ENCODE measurements at places on chromosomes 2 and 18.
A peak's percentile ranks its signal among the peaks of the same experiment; 100 is the strongest.

DNA sequence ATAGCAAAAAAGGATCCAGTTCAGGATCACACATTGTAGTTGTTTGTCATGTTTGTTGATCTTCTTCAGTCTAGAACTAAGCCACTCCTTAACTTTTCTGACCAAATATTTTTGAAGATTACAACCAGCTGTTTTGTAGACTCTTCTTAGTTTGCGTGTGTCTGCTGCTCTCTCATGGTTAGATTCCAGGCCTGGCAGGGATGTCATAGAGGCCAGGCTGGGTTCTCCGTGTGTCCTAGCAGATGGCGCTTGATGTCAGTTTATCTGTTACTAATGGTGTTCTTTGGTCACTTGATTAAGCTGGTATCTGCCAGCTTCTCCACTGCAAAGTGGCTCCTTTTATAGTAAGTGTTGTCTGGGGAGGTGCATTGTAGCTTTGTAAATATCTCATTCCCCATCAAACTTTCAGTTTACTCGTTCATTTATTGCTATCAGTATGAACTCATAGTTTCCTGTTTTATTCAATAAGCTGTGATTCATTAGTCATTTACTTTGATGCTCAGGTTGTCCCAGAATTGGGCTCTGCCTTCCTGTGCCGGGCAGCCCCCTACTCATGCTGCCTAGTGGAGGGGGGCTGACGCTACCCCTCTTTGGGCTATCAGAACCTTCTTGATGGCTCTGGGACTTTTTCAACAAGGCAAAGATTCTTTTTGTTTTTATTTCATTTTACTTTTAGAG lies 42.1 kb downstream of the GRHL1 start:
- DNase-seq, result no peak

DNA sequence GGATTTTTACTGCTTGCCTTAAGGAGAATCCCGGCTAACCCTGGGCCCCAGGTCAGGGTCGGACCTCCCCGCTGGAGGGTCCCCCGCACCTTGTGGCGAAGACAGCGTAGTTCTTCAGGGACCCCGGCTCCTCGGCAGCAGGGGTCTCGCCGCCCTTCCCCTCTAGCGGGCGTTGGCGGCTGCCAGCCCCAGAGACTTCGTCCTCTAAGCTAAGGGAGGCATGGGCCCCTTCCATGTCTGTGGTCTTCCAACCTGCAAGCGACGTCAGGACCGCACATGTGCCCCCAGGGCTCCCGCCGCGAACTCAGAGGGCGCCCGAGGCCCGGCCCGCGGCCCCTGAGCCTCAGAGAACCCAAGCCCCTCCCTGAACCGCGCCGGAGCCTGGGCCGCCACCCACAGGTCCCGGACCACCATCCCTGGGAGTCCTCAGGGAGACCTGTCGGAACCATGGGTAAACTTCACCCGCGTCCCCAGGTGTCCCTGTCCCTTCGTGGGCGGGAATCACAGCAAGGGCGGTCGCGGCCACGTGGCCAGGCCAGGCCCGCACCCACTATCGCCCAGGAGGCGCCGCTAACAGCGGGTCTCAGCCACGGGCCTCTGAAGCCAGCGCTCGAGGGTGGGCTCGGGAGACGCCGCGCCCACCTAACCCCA lies 562 bp downstream of the ANKMY1 start:
- DNase-seq, result no peak

- no peak for DNase-seq
Measured at GRCh38 chr2:111977240-111977639, 77.8 kb upstream of the TMEM87B start.

GRCh38 chr18:6022845-6023244 lies 127.5 kb upstream of the TMEM200C start:
- DNase-seq, result no peak

DNA sequence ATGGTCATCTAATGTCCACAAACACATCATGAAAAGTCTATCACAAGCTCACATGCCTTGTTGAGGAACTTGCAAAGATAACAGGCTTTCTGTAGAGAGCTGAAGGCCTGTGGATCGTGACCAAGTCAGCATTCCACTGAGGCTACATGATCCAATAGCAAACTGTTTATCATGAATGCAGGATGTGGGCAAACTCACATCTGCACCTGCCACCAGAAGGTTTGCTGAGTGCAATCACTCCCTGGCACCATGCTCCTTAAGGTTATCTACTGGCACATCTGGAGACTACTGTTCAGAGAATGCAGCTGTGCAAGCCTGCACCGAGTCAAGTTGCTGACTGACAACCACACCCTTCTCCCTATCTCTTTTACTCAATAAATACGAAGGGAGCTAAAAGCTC lies 67.3 kb upstream of the ACAA2 start:
- no peak for DNase-seq

GRCh38 chr2:48227617-48228344 lies 302.2 kb upstream of the STON1 start:
- no peak for DNase-seq

- no peak for DNase-seq
Measured at GRCh38 chr2:202605174-202605573, 29.6 kb upstream of the FAM117B start.

DNA sequence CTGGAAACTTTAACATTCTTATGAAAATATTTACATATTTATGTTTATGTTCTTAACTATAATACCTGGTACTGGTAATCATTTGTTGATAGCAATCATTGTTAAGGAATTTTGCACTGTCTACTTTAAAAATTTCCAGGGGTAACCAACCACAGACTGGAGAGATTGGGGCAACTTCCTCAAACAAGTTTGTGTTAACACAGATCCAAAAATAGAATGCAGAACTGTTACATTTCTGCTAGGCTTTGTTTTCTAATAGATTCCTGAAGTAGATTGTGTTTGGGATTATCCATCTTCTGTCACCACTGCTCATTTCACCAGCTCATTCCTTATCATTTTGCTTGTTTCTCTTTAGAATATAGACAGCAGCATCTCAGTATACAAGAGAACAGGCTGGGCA lies 23.7 kb downstream of the RNF125 start:
- DNase-seq, result no peak

GRCh38 chr2:164032995-164033394 lies 297.2 kb upstream of the FIGN start:
- DNase-seq, result no peak

- no peak for DNase-seq
Measured at GRCh38 chr2:45343251-45344017, 267.6 kb downstream of the SRBD1 start.

DNA sequence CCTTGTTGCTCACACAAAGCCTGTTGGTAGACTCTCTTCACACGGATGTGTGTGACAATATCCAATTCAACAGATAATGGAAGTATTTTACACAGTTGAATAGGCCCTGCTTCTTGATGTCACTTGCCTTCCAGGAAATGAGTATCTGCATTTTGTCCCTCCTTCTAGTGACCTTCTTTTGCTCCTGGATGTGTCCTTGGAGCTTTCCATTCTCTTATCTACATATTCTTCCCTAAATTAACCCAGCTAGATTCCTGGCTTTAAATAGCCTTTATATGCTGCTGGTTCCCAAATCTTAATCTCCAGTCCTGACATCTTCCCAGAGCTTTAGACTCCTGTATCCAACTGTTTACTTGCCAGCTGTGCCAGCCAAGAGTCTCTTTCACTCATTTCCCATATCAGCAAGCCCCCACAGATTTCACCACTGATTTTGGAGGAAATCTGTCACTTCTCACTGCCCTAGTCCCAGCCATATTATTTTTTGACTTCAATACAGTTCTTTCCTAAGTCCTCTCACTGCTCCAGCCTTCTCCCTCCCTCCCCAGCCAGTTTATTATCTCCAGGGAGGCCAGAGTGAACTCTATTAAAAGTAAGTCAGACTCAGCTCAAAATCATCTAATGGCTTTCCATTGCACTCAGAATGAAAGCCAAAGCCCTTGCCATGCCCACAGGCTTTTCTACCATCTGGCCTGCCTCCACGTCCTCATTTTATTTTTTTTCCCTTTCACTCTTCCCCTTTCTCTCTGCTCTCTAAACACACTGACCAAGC lies 170.0 kb downstream of the PDE11A start:
- no peak for DNase-seq

DNA sequence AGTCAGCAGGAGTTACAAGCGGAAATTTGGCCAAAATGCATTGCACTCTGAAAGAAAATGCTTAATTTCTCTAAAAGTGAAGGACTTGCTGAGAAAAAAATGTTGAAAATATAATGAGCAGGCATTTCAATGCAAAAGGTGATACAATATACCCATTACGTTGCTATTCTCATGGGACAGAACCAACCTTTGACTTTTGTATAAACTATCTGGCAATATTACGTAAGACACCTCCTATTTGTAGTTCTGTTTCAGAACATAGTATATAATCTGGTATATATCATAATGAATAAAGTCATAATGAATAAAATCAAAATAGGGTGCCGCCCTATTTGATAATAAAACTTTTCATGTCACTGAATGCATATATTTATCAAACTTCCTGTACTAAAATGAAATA lies 286.2 kb upstream of the SESTD1 start:
- no peak for DNase-seq

DNA sequence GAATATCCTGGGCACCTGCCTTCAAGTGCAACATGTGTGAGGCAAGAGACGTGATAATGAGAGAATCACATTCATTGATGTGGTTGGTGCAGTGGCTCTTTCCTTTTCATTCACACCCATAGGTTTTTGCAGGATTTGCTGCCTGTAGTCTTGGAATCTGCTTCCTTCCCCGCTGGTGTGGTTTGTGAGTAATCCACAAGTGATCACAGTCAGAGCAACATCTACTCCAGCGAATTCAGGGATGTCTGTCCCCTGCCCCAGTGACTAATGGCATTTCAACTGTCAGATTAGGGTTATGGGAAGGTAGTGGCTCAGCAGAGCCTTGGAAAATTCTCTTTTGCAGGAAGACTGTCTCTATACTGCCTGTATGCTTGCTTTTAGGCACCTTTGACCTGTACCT lies 225.5 kb upstream of the RBMS1 start:
- no peak for DNase-seq

GRCh38 chr2:159176555-159176954 lies 109.9 kb downstream of the WDSUB1 start:
- no peak for DNase-seq

DNA sequence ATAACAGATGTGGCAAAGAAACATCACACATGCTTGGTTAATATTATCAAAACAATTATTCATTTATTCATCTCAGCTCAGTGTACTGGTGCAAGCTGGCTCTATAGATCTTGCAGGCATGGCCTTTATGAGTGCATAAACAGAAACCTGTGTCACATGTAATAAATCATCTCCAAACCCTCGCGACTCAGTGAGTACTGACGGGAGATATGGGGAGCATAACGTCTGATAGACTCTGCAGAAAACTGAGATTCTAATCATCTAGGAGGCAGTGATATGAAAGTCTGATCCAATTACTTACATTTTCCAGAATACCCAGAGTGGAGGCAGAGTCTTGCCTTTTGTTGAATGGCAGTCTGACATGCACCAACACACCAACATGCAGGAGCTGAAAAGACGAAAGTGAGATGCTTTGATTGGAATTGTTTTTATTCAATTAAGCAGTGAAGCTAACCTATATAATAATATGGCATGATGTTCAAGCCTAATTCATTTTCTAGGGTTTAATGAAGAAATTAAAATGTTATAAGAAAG lies 416.8 kb downstream of the RNF144A start:
- DNase-seq, result no peak

DNA sequence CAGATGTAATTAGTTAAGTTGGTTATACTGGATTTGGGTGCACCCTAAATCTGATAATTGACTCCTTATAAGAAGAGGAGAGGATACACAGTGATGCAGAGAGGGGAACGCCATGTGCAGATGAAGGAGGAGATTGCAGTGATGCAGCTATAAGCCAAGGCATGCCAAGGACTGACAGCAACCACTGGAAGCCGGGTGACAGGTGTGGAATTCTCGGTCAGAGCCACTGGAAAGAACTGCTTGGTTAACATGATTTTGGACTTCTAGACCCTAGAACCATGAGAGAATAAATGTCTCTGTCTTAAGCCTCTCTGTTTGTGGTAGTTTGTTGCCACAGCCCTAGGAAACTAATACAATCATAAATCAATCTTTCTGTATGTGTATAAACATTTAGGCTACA lies 403.3 kb upstream of the CDH20 start:
- DNase-seq, result no peak

- no peak for DNase-seq
Measured at GRCh38 chr2:147688242-147688641, 156.6 kb upstream of the ACVR2A start.

- no peak for DNase-seq
Measured at GRCh38 chr2:204776781-204777559, 231.7 kb downstream of the PARD3B start.

GRCh38 chr2:25817630-25818029 lies 60.7 kb downstream of the ASXL2 start:
- no peak for DNase-seq

DNA sequence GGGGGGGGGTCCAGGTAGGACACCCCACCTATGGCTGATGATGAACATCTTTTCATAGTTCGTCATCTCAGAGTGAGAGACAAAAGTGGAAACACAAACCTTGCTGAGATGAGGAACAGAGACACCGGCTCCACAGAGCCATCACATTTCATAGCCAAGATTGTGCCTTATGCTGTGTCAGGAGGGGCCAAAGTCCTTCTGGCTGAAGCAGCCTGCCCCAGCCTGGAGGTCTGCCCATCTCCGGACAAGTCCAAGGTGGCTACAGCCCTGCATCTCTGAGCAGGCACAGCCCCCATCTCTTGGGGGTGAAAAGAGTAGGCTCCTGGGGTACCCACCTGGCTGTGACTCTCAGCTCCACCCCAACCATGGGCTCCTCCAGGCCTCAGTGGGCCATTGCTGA lies 70.3 kb downstream of the ZBTB7C start:
- no peak for DNase-seq

GRCh38 chr2:70552501-70553333 lies 909 bp downstream of the TGFA start:
- DNase-seq, result no peak

GRCh38 chr18:79770501-79770815 lies 27.3 kb upstream of the KCNG2 start:
- DNase-seq, result no peak

DNA sequence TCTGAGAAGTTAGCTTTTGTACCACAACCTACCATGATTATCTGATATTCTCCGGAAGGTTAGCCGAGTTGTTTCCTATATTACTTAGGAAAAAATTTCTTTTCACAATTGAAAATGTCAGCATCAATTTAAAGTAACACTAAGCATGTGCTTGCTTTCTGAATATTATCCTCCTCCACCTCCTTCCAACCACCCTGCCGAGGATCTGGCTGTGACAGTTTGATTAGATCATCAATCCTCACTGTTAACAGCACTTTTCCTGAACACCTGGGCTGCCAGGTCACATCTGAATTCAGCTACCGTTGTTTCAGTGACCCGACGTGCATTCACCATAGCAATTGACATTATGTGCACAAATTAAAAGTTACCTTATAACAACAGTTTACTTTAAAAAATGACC lies 207.0 kb downstream of the ZNF407 start:
- DNase-seq, result no peak

DNA sequence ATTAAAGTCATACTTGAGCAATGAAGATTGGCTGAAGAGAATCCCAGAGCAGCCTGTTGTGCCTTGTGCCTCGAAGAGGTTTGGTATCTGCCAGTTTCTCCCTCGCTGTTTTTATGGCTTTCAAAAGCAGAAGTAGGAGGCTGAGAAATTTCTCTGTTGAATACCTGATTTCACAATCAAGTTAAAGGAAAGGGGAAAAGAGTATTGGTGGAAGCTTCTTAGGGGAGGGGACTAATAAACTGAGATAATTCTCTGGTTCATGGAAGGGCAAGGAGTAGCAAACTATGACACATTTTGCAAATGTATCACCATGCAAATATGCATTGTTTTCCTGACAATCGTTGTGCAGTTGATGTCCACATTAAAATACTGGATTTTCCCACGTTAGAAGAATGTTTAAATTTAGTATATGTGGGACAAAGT lies at the start of gene IL1B:
IL1B (minus strand) TSS at position 85 of the 423 bp plus-strand sequence. CDS start 550 bp downstream, outside the sequence.
- peak; percentile 34 for DNase-seq

GRCh38 chr2:74554820-74555531 lies 456 bp downstream of the DOK1 start:
- no peak for DNase-seq
